ENCODE measurements at places on chromosomes 5 and 9. TPM values are rescaled to one million over a fixed set of nuclear protein-coding genes. Genes with fewer than 3 reads are reported as not detected.

Gene FOXD4L3
- total RNA-seq, result not detected

Gene GLRA1
- not detected for total RNA-seq

Gene ANXA2R
- total RNA-seq, result 4.6 TPM

Gene SLC31A1
- total RNA-seq, result 19.5 TPM

Gene NUTM2G
- total RNA-seq, result not detected

Gene CRB2
- total RNA-seq, result 0.88 TPM

Gene PCDHGB3
- 4.4 TPM for total RNA-seq

Gene ADGRV1
- total RNA-seq, result 7.0 TPM

Gene MTAP
- 42.4 TPM for total RNA-seq

Gene SURF2
- total RNA-seq, result 23.5 TPM

Data from kidney (tissue), 22 donors.